Suprapubic skin (tissue), 4 donors: ENCODE measurements at places on chromosomes 2 and 18.
A peak's percentile ranks its signal among the peaks of the same experiment; 100 is the strongest.

DNA sequence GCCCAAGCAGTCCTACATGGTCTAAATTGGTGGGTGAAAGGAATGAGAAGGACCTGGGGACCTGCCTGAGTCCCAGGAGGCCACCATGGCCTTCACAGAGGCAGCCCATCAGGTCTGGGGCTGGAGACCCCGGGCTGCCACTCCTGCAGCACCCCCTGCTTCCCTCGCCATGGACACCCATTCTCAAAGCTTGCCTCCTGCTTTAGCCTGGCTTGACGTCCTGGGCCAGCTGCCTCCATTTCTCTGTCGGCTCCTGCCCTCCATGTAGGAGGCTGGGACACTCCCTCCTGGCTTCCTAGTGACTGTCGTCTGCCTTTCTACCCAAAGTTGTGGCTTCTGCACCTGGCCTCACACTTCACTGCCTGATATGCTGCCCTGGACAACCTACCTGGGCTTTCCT is 198.6 kb downstream of the FAM210A start:
- no peak for DNase-seq
- no peak overlapping the region for H3K4me3 ChIP-seq
- H3K36me3 ChIP-seq = peaks cover 5% of the 10 kb centered on the region
- no peak overlapping the region for H3K27ac ChIP-seq
- H3K27me3 ChIP-seq = no peaks in the 10 kb centered on the region

DNA sequence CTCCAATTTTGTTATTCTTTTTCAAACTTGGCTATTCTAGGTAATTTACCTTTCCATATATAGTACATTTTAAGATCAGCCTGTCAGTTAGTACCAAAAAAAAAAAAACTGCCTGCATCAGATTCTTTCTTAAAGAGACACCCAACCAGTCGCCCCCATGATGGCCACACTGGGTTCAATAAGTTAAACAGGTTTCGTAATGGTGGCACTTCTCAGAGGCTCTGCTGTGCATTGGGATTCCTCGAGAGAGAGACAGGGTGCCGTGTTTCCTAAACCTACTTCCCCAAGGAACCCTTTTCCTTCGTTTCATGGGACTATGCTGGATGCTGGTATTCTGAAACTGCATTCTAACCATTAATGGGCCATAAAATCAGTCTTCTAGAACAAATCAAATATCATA is 37.4 kb downstream of the MYO7B start:
- H3K36me3 ChIP-seq = no peaks in the 10 kb centered on the region
- no peak for DNase-seq
- peaks cover 10% of the 10 kb centered on the region for H3K4me1 ChIP-seq
- H3K27ac ChIP-seq = no peak overlapping the region
- H3K27me3 ChIP-seq = no peaks in the 10 kb centered on the region
- H3K4me3 ChIP-seq = no peak overlapping the region

- DNase-seq = no peak
- H3K27ac ChIP-seq = no peak overlapping the region
- H3K4me1 ChIP-seq = no peaks in the 10 kb centered on the region
Observed at GRCh38 chr18:48857023-48857694, 93.6 kb downstream of the SMAD7 start.

- no peak overlapping the region for H3K4me3 ChIP-seq
- H3K36me3 ChIP-seq = no peaks in the 10 kb centered on the region
- no peak for DNase-seq
- no peaks in the 10 kb centered on the region for H3K4me1 ChIP-seq
Observed at GRCh38 chr2:198232281-198232680, 427.9 kb downstream of the PLCL1 start.

DNA sequence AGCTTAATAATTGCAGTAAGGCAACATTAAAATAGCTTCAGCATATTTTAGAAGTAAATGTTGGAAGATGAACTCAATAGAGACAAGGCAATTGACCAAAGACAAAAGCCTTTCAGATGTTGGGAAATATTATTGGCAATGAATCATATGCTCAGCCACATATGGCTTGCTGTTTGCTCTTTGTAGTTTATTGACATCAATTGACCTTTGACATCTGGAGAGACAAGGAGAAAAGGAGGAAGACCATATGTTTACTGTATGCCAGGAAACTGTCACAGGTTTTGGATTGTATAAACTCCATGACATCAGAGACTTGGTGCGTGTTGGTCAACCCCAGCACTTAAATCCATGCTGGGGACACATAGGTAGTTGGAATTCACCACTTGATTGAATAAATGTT is 60.6 kb upstream of the SLC16A14 start:
- H3K4me3 ChIP-seq = peak overlapping the region; percentile 19
- H3K36me3 ChIP-seq = no peaks in the 10 kb centered on the region
- H3K4me1 ChIP-seq = peaks cover 16% of the 10 kb centered on the region
- peak overlapping the region; percentile 64 for H3K27ac ChIP-seq

DNA sequence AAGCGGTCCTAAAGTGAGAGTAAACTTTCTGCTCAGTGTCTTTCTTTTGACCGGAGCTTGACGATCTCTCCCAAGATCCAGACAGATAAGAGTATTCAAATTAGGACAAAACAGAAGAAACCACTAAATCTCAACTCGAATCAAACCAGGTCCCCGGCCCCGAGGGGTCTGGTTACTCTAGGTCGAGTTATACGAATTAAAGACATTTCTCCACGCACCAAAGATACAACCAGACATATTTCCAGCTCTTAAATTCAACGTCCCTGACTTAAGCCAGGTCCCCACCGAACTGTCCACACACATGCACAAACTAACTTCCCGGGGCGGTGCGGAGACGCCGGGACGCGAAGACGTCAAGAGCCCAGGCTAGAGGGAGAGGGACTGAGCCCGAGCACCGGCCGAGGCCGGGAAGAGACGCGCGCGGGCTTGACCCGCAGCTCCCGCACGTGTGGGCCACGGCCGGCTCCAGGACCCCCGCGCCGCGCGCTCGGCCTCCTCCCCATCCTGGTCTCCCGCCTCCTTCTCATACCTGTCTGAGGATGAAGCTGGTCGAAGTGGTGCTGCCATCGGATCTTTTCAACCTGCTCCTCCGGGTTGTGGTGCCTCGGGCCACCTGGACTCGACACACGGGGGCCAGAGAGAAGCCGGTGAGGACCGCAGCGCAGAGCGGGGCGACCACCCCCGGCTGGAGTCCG is 896 bp downstream of the CACNB4 start:
- H3K36me3 ChIP-seq = no peaks in the 10 kb centered on the region
- H3K27me3 ChIP-seq = peaks cover 24% of the 10 kb centered on the region
- peak overlapping the region; percentile 62 for H3K27ac ChIP-seq

- no peak overlapping the region for H3K27ac ChIP-seq
- H3K4me1 ChIP-seq = peaks cover 41% of the 10 kb centered on the region
Observed at GRCh38 chr2:239396881-239397681, 3.7 kb downstream of the HDAC4 start.

DNA sequence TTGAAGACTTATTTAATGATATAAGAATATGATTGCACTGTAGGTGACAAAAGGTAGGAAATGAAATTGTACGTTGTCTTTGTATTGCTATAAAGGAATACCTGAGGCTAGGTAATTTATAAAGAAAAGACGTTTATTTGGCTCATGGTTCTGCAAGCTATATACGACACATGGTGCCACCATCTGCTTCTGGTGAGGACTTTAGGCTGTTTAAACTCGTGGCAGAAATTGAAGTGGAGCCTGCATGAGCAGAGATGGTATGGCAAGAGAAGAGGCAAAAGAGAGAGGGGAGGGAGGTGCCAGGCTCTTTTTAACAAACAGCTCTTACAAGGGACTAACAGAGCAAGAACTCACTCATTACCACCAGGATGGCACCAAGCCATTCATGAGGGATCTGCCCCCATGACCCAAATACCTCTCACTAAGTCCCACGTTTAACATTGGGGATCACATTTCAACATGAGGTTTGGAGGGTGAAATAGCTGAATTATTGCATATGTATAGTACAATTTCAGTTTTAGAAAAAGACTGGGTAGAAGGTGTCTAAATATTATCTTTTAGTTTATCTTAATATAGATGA is 86.8 kb downstream of the GULP1 start:
- no peak overlapping the region for H3K4me3 ChIP-seq
- DNase-seq = no peak
- no peak overlapping the region for H3K27ac ChIP-seq
- H3K27me3 ChIP-seq = no peaks in the 10 kb centered on the region
- peaks cover 9% of the 10 kb centered on the region for H3K4me1 ChIP-seq

- peak overlapping the region; percentile 30 for H3K27ac ChIP-seq
- no peaks in the 10 kb centered on the region for H3K27me3 ChIP-seq
- peak; percentile 80 for DNase-seq
- no peak overlapping the region for H3K4me3 ChIP-seq
- H3K4me1 ChIP-seq = peaks cover 41% of the 10 kb centered on the region
Observed at GRCh38 chr2:120597595-120598193, 138.0 kb upstream of the GLI2 start.

- peaks cover 32% of the 10 kb centered on the region for H3K4me1 ChIP-seq
- H3K36me3 ChIP-seq = no peaks in the 10 kb centered on the region
- H3K27ac ChIP-seq = peak overlapping the region; percentile 75
- H3K4me3 ChIP-seq = no peak overlapping the region
- H3K27me3 ChIP-seq = no peaks in the 10 kb centered on the region
Observed at GRCh38 chr18:58784601-58785137, 80.0 kb upstream of the ZNF532 start.
